ENCODE measurements at places on chromosomes 3 and 15. TPM values are rescaled to one million over a fixed set of nuclear protein-coding genes. Genes with fewer than 3 reads are reported as not detected.

- H3K4me3 ChIP-seq: no peak overlapping the region
- H3K36me3 ChIP-seq: peaks cover 10% of the 10 kb centered on the region
- DNase-seq: no peak
- no peaks in the 10 kb centered on the region for H3K27me3 ChIP-seq
These were observed 56.9 kb downstream of the LRCH3 start for GRCh38 chr3:197847866-197848401.

GRCh38 chr15:70172124-70172523 is 74.4 kb upstream of the TLE3 start:
- H3K4me1 ChIP-seq: no peaks in the 10 kb centered on the region
- no peaks in the 10 kb centered on the region for H3K27me3 ChIP-seq
- H3K27ac ChIP-seq: no peak overlapping the region
- H3K4me3 ChIP-seq: no peak overlapping the region

DNA sequence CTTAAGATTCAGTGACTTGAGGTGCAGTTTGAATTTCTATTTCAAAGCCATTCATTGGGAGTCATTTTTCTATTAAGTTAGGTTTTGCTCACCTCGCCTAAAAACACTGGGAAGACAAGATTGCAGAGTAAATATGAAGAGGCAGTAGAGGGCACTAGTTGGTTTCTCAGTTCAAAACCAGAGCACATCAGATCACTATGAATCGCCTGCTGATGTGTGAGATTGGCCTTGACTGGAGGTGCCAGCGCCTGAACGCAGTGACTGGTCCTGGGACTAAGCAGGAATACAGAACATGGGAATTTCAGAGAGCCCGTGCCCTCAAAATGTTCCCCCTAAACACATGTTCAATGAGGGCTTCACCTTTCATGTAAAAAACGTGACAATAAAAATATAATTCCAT is 229.0 kb downstream of the ITPR1 start:
- DNase-seq: peak; percentile 56
- H3K27ac ChIP-seq: no peak overlapping the region
- no peak overlapping the region for H3K4me3 ChIP-seq
- no peaks in the 10 kb centered on the region for H3K27me3 ChIP-seq
- no peaks in the 10 kb centered on the region for H3K36me3 ChIP-seq

Gene DUOXA1
- 4.9 TPM for total RNA-seq

Gene PARL
- 49.5 TPM for total RNA-seq

Measured in aorta (tissue), 5 donors.